Globus pallidus (tissue), 1 donor: ENCODE measurements at places on chromosomes 11 and 22.

GRCh38 chr11:11808992-11809615, 32.7 kb upstream of the USP47 start:
- DNase-seq, result no peak

DNA sequence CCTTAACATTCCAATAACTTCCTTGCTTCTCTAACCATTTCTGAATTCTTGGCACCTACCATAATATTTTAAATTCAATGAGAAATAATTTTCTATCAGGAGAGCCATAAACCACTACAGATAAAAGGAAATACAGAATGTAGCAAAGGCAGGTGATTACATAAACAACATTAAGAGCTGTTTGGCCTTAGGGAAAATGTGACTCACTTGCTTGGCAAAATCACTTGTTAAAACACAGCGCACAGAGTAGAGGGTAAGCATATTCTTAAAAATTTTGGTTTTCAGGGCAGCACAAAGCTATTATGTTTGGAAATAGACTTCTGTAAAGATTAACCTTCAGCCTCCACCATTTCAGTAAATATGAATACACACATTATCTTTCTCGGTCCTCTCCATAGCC, 26.4 kb downstream of the IZUMO1R start:
- no peak for DNase-seq

GRCh38 chr22:40210818-40211217, 33.1 kb downstream of the TNRC6B start:
- no peak for DNase-seq

DNA sequence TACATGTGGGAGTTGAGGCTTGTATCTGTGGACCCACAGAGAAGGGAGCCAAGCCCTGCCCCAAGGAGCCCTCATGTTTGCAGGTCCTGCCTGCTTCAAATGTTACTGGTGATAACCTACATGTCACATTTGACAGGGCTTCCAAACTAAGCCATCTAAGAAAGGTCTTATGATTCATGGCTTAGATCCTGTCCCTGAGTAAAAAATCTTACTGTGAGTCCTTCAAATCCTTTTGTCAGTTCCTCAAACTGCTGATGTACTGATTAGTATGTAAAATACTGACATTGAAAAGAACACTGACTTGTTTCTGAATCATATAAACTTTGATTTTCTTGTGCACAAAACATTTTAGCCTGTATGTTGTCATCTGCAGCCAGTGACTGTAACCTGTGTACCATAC, 1.0 kb upstream of the PANX1 start:
- DNase-seq, result no peak

DNA sequence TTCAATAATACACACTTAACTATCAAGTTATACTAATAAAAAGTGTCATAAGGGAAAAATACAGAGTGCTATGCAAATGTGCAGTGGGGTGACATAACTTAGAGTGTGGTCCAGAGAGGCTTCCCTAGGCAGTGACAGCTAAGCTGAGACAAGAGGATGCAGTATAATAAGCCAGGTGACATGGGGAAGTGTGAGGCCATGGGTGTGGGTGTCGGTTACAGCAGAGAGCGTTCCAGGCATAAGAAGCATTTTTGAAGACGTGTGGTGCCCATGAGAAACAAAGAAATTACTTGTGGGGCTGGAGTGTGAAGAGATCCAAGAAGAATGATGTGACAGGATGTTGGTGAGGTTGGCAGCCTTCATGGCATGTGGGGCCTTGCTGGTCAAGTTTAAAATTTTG, 78.1 kb upstream of the PICALM start:
- no peak for DNase-seq

DNA sequence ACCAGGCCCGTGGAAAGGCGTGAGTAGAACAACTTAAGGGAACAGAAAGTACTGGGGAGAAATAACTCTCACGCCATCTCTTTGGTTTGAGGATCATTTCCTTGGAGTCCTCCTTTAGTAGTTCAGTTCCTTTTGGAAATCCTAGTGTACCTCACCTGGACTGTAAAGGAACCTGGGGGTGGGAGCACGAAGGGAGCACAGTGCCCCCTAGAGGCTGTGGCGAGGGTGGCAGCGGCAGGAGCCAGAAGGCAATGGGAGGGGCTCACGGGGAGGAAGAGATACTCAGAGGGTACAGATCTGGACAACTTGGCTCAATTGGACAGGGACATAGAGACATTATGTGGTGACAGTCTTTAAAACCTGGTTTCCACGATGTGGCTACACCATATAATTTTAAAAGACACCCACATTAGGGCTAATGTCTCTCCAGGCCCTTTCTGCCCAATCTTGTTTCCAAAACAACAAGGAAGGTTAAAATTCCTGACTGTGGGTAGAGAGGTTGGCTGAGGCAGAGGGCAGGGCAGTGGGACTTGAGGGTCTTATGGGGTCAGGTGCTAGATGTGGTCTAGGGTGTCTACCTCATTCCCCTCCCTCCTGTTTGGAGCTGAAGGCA, 87.0 kb downstream of the CSNK2A3 start:
- no peak for DNase-seq

GRCh38 chr11:96481204-96481603, 91.4 kb downstream of the JRKL start:
- no peak for DNase-seq

DNA sequence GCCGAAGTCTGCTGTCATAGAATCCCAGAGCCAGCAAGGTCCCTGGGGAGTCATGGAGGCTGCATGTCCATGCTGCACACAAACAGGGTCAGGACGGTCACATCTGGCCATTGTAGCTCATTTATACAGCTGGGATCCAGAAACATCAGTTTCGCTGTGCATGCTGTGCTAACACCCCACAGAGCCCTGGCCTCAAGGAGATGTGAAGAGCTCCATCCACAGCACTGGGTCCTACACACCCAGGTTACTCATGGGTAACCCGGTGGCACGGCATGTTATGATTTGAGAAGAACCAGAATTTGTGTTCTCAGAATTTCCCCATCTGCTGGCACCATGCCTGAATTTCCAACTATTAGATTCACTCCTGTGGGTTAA, 146.3 kb upstream of the ARHGAP20 start:
- no peak for DNase-seq

DNA sequence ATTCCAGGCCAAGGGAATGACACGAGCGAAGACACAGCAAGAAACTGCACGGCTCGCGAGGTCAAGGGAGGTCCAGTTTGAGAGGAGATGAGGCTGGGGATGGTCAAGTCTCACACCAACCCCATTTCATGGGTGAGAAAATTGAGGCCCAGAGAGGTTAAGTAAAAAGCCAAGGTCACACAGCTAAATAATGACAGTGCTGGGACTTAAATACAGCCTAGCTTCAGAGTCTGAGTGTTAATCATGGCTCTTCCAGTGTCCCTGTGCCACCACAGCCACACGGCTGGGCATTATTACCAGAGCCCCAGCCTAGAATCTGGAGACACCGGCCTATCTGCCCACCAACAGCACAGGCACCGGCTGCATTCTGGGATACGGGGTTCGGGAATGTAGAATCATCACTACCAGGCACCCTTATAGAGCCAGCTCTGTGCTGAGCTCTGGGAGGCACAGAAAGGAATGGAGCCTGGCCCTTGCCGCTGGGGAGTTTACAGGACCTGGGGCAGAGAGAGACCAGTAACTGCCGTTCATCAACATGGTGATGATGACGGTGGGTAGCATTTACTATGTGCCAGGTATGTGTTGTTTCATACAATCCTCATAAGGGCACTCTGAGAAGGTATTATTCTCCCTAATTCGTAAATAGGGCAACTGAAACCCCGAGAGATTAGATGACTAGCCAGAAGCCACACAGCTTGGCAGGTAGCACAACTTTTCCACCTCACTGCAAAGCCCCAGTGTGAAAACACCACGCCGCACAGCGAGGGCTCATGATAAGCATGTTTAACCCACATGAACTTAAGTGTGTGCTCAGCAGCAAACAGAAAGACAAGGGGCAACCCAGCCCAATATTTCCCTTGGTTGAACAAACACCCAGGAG, 51.8 kb downstream of the CD6 start:
- no peak for DNase-seq

- DNase-seq, result no peak
Observed at GRCh38 chr11:35036639-35037038, 102.3 kb upstream of the CD44 start.

DNA sequence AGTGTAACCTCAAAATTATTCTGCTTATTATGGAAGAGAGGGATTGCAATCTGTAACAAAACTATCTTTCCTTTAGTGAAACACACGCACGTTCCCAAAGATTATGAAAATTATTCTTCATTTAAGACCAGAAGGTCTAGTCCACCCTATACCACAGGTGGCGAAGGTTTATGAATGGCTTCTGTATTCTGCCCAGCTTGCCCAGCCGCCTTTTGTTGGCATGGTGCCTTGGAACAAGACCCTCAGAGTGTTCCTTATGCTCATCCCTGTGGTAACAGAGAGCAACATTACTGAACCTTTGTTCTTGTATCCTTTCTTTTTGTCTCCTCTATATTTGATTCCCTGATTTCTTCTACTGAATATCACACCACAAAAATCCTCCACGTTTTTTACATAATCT, 116.4 kb downstream of the FAR1 start:
- DNase-seq, result no peak

DNA sequence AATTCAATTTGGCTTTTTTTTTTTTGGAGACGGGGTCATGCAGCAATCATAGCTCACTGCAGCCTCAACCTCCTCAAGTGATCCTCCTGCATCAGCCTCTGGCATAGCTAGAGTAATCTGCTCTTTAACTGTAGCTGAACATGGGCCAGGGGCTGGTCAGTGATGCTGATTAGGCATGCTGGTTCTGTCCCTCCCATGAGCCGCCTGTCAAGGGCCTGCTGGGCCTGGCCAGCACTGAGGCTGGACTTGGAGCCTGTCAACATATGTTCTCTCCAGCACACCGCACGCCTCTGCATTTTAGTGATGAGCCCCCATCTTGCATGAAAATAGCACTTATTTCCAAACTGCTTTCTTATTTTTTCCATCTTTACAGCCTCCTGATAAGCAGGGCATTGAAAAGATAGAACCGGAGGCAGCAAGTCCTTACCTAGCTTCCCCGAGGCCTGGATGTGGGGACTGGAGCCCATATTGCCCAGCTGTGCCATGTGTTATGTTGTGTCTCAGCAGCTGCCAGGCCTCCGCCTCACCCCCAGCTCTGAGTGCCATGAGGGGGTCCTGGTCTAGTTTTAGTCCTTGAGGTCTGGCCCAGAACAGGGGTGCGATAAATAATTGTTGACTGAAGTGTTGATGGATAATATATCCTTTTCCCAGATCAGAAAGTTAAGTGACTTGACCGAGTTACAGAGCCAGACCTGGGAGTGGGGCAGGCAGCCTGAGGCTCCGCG, 80.0 kb downstream of the CTTN start:
- DNase-seq, result no peak

DNA sequence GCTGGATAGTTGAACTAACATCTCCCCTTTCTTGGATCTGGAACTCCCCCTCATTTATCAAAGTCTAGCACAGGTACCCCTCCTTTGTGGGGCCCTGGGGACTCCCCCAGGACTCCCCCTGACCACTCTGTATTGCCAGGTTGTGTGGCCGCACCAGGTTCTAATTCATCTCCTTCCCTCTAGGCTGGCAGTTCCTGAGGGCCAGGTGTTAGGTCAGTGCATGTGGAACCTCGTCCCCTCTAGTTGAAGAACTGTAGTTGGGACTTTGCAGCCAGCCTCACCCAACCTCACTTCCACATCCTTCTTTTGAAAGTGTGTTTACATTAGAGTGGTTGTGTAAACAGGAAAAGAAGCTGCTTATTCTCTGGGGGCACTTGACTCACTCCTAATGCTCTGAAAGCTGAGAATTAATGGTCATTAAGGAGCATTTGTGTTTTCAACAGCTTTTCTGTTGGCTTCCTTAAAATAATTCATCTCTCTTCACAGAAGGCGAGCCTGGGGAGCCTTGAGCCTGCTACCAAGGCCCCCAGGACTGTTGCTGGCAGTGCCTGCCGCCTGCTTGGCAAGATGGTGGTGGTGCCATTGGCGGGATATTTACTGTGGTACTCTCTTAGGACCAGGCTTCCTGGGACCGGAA, 11.8 kb downstream of the UPB1 start:
- no peak for DNase-seq

GRCh38 chr11:81241672-81242275, 1491.9 kb downstream of the FAM181B start:
- DNase-seq, result no peak

DNA sequence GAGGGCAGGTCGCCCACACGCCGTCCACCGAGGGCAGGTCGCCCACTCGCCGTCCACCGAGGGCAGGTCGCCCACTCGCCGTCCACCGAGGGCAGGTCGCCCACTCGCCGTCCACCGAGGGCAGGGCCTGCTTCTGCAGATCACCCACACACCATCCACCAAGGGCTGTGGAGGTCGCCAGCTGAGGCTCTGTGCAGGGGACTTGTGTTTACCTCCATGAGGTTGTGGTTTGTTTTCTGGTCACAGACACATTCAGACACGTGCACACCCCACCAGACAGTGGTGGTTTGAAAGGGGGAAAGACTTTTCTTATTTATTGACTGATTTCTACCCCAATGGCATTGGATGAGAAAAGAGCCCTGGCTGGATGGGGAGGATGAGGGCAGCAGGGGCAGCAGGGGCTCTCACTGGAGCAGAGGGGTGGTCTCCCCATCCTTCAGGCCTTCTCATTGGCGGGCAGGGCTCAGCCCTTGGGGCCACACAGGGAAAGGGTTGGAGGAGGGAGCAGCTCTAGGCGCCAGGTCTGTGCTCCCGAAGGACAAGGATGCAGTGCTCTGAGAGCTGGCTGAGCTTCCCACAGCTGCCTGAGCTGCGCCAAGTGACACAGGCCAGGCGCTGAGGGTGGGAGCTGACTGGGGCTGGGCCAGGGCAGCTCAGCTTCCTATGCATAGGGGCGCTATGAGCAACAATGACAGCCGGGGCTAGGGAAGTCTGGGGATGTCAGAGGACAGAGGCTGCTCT, 252.6 kb upstream of the B3GAT1 start:
- no peak for DNase-seq

DNA sequence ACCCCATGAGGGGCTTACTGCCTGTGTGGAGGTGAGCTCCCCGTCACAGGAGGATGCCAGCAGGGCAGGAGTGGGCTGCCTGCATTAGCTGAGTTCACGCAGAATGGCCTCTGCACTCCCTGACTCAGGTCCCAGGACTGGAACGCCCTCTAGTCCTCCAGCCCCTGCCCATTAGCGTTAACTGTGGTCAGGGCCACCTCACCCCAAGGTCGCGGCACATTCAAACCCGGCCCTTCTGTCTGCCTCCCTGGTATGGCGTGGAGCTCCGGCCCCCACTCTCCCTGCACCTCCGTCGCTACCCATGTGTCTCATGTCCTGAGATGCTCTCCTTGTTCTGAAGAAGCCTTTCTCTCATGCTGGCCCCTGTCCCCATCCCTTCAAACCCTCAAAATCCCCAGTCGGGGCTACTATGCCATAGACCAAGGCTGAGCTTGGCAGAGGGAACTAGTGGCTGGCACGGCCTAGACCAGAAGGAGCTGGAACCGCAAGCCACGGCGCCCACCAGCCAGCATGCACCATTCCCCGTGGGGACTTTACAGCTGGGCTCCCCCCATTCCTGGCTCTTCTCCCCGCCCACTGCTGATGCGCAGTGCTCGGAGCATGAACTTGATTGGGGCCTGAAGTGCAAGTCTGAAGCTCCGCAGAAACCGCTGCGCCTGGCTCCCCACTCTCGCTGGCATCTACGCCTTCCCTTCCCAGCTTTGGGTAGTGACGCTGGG, 79.5 kb upstream of the RTL6 start:
- DNase-seq, result no peak

- DNase-seq, result no peak
Observed at GRCh38 chr11:117830674-117831351, 6.3 kb upstream of the FXYD2 start.

GRCh38 chr22:27903805-27904473, 15.1 kb downstream of the PITPNB start:
- DNase-seq, result no peak

GRCh38 chr22:24379536-24379935, 47.9 kb upstream of the ADORA2A start:
- DNase-seq, result no peak
